ENCODE measurements at places on chromosomes 4 and X.
A peak's percentile ranks its signal among the peaks of the same experiment; 100 is the strongest.

- no peak for DNase-seq
Measured at GRCh38 chrX:131801911-131802310, 221.2 kb upstream of the STK26 start.

DNA sequence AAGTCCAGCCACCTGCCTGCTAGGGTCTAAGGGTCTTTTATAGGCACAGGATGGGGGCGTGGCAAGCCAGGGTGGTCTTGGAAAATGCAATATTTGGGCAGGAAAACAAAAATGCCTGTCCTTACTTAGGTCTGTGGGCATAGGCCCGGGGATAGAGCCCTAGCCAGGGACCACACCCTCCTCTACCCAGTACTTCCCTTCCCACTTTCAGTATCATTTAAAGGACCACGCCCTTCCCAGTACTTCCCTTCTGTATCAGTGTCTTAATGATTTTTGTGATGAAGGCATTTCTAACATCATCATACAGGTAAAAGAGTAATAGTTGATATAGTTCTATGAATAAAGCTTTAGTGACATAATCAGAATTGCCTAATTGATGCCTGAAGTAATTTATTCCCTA is 11.4 kb downstream of the BANK1 start:
- no peak for DNase-seq

DNA sequence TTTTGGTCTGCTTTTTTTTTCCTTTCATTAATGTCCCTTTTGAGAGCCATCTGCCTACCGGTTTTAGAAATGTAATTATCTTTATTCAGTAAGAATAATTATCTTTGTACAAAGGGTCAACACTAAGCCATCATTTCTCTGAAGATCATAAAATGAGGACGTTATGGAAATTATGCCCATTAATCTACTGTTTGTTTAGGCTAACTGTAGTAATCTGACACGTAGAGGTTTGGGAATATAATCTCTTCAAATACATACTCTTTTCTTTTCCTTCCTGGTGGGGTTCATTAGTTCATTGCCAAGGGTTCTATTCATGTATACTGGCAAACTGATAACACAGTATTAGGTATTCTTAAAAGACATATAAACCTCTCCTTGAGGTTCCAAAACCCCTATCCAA is 3.8 kb upstream of the HSD17B13 start:
- no peak for DNase-seq

DNA sequence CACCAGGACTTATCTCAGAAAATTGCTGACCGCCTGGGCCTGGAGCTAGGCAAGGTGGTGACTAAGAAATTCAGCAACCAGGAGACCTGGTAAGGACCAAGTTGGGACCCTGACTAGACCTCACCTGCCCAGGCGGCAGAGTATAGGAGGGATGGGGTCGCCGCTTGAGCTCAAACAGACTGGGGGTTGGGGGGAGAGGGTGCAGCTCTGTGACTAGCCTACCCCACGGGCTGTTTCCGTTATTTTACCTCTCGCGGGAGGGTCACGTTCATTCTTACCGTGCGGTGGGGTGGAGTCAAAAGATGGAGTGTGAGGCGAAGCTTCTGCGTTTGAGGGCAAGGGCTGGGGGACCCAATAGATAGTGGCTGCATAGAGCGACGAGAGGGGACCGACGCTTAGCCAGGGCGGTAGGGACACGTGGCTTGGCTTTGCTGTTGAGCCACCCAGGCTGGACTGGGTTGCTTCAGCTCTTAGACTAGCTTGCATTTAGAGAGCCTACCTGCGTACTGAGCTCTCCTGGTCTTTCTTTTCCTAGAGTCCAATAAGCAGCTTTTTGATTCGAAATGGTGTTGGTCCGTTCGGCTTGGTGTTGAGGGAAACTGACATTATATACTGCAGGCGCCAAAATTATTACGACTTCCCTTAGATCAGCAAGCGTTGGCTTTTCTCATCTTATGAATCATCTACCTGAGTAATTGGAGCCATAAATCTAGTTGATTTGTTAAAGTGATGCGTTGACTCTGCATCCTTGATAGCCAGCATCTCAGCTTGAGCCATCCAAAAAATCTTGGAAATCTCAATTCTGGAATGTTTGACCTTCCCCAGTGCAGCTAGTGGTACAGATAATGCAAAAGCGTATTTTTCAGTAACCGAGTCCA is 591 bp downstream of the PRPS1 start:
- peak; percentile 17 for DNase-seq

- DNase-seq = peak; percentile 43
Measured at GRCh38 chr4:48490680-48491513, 845 bp downstream of the ZAR1 start.

DNA sequence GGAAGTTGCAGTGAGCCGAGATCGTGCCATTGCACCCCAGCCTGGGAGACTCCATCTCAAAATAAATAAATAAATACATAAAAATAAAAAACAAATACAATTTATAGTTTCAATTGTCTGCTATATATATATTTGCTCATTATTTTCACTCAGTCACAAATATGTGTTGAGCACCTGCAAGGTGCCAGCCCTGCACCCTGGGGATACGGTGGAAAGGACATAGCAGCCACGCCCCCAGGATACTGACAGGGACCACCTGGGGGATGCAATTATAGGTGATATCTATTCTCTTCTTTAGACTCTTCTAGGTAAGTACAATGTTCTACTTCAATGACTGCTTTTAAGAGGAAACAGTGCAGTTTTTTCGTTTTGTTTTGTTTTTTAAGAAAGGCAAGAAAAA is 85.0 kb downstream of the JAKMIP1 start:
- no peak for DNase-seq

- DNase-seq = no peak
Measured at GRCh38 chrX:15617111-15617510, 16.4 kb upstream of the ACE2 start.

GRCh38 chr4:73208376-73208775 is 50.2 kb downstream of the ANKRD17 start:
- no peak for DNase-seq

DNA sequence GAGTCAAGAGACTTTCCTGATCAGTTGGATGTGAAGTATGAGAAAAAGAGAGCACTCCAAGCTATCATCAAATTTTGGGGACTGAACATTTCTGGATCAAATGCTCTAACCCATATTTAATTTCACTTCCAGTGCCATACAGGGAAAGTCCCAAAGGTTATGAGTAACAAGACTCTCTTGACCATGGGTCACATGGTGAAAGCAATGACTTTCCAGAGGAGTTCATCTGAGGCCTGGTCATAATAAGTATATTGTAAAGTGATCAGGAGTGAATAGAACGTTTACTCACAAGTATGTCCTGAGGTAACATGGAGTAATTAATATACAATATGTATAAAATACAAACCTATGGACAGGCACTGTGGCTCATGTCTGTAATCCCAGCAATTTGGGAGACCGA is 40.7 kb upstream of the ARMCX5 start:
- DNase-seq = no peak

- DNase-seq = no peak
Measured at GRCh38 chrX:25156323-25156722, 140.6 kb upstream of the ARX start.

DNA sequence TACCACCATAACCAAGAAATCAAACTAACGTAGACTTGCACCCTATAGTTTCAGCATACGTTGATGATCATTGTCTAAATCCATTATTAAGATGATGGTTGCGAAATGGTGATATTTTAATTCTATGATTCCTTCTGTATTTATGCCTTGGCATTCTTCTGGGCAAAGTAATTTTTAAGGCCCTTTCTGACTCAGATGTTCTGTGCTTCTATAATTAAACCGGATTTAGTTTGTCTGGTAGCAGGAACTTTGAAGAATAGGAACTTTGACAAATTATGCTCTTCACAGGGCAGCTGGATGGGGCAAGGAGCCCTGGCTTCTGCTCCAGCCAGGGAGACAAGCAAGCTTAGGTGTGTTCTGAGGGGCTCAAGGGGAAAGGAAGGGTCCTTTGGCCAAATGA is 23.8 kb upstream of the PLAC1 start:
- DNase-seq = no peak

DNA sequence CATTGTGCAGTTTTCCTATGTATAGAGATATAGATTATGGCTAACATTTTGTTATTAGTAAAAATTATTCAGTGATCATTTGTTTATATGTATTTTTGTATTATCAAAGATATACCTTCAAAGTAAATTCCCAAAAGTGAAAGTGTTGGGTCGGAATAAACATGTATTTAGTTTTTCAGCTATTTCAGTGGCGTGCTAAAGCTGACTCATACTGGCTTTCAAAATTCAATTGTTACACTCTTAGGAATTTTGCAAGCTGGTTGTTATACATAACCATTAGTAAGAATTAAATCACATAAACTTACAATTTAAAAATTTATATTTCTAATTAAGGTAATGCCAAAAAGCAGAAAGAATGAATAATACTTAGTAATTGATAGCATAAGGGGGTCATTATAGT is 288.4 kb upstream of the NRK start:
- no peak for DNase-seq

DNA sequence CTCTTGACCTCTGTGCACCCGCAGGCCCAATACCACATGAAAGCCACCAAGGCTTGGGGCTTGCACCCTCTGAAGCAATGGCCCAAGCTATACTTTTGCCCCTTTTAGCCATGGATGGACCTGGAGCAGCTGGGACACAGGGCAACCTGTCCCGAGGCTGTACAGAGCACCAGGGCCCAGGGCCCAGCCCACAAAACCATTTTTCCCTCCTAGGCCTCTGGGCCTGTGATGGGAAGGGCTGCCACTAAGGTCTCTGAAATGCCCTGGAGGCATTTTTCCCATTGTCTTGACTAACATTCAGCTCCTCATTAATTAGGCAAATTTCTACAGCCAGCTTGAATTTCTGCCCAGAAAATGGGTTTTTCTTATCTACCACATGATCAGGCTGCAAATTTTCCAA is 79.9 kb upstream of the GABRA3 start:
- no peak for DNase-seq

DNA sequence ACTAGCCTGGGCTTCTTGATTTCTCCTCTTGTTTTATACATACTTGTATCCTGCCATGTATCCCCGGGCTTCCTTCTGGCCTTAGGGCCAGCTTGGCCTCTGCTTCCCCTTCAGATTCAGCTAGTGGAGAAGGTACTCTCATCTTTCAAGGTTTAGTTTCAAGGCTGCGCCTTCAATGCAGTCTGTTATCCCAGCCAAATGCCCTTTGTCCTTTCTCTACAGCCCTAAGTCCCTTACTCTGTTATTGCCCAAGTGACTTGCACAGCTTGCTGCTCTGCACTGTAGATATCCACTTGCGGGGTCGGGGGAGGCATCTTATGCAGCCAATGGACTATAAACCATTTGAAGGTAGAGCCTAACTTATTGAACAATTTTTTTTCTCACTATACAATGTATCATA is 357.5 kb downstream of the PPP1R2C start:
- DNase-seq = no peak

- peak; percentile 74 for DNase-seq
Measured at GRCh38 chr4:76897536-76898384, at the start of gene SOWAHB. TSS of gene SOWAHB (minus strand) at chr4:76898144. CDS start at chr4:76897849, 295 bp downstream.

- DNase-seq = no peak
Measured at GRCh38 chr4:16537926-16538325, 311.7 kb upstream of the TAPT1 start.

DNA sequence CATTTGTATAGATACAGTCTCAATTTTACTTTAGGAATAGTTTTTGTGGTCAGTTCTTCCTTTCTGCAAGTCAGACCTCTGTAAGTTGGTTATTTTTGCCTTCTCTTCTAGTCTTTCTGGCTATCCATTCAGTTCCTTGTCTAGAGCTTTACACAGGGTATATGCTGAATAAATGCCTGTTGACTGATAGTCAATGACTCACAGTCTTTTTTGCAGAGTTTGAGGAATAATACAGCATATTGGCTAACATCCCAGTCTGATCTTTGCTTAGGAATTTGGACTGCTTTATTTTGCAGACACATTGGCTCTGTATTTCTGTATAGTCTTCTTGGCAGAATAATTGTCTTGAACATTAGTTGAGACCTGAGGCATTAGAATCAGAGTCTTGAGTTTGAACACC is 132.4 kb downstream of the MAGEC1 start:
- DNase-seq = no peak

DNA sequence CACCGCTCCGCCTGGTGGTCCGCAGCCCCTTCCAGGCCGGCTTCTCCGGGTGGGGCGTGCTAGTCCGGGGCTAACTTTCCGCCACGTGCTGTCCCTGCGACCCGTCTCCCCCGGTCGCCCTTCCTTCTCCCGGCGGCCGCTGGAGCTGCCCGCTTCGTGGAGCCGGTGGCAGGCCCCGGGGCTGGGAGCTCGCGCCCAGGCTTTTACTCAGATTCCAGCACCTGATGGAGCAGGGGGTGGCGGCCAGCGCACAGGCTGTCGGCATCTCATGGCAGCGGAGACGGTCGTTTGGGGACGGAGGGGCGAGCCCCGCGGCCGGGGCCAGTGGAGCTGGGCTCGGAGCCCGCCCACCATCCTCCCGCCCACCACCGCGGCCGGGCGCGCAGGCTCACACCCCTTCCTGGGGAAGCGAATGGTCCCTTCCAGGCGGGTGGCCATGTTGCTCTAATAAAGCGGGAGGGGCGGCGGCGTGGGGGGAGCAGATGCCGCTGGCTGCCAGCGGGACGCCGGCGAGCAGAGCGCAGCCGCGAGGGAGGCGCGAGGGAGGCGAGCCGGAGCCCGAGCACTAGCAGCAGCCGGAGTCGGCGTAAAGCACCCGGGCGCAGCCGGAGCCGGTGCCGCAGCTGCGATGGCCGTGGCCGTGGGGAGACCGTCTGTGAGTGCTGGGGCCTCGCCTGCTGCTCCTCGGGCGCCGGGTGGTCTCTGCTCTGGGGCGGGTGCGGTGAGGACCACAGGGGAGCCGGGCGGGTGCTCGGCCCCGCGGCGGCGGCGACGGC is at the start of gene SEPTIN11:
TSS of gene SEPTIN11 (plus strand) at position 477 of the 776 bp plus-strand sequence. CDS start at position 629, 152 bp downstream.
- peak; percentile 91 for DNase-seq

- peak; percentile 92 for DNase-seq
Measured at GRCh38 chr4:182806259-182807252, 110.6 kb downstream of the DCTD start.

DNA sequence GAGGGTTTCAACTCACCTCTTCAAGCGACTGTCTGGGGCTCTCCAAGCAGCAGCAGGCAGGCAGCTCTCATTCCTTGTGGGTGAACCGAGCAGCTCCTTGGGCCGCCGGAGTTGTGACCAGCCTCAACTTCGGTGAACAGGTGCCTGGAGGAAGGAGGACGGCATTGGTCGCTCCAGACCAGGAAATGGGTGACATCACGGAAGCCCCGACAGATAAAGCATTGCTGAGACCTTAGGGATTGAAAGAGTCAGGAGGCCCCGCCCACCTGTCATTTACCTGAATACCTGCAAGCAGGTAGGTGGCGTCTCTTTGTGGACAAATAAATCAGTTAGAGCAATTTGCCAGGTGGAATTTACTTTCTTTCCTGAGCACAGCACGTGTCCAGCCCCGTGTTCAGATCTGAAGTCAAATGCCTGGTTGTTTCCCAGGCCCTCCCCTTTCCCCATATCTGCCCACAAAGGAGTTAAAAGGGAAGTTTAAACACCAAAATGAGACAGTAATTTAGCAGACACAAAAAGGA is at the start of gene LNX1:
TSS of gene LNX1 (minus strand) at position 115 of the 521 bp plus-strand sequence. CDS start 17,484 bp downstream, outside the sequence.
- peak; percentile 93 for DNase-seq
